ENCODE measurements at places on chromosomes 7 and 10.

- no peak for DNase-seq
Measured at GRCh38 chr7:143376396-143376795, 4.7 kb upstream of the ZYX start.

DNA sequence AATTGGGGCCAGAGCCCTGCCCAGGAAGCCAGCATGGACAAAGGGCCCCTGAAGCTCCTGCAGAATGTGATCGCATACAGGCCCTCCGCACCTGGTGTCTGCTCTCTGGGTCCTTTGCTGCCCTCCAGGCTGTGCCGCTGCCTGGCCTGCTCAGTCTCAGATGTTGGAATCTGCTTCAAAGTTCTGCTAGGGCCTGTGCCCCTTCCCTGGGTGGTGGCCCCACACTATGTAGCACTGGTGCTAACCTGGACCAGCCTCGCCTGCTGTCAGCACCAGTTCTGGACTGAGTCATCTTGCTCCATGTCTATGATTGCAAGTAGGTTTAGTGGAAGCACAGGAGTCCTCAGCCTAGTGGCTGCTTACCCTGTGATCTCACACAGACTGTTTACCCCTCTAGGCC is 6.3 kb downstream of the MAT1A start:
- DNase-seq: no peak

GRCh38 chr10:117622471-117623184 is 80.1 kb downstream of the EMX2 start:
- no peak for DNase-seq

GRCh38 chr7:64320547-64321513 is 7.1 kb downstream of the ZNF736 start:
- no peak for DNase-seq

DNA sequence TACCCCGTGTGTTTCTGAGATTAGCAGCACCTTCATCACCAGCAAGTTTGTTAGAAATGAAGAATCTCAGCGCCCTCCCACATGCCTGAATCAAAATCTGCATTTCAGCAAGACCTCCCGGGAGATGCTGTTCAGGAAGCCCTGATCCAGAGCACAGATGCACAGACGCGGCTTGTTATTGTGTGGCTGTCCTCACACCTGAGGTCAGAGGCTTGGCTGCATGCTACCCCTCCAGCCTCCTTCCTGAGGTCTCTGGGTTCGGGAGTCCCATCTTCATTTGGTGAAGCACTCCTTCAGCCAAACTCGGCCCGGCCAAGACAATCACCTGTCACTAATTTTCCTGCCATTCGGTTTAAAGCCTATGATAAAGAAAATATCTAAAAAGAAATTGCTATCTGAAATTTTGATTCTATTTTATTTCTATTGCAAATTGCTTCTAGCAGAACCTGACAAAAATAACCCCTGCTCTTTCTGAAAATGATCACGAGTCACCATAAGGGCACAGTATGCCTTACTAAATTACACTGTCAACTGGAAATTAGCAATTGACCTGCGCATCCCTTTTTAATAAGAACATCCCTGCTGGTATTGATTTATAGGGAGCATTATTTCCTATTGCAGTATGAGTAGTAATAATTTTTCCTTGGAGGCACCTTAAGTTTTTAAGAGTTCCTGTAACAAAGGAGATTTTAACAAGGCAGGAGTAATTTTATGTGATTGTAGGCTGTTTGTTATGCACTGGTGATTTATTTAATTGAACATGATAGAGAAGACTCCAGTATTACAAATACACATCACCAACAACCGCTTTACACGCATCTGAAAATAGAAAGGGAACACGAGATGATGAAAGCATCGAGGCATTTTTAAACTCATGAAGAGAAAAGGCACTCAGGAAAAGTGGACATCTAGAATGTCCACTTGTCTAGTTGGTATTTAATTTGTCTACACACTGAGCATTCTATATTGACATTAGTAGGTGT is 49.5 kb downstream of the VSTM2A start:
- no peak for DNase-seq

DNA sequence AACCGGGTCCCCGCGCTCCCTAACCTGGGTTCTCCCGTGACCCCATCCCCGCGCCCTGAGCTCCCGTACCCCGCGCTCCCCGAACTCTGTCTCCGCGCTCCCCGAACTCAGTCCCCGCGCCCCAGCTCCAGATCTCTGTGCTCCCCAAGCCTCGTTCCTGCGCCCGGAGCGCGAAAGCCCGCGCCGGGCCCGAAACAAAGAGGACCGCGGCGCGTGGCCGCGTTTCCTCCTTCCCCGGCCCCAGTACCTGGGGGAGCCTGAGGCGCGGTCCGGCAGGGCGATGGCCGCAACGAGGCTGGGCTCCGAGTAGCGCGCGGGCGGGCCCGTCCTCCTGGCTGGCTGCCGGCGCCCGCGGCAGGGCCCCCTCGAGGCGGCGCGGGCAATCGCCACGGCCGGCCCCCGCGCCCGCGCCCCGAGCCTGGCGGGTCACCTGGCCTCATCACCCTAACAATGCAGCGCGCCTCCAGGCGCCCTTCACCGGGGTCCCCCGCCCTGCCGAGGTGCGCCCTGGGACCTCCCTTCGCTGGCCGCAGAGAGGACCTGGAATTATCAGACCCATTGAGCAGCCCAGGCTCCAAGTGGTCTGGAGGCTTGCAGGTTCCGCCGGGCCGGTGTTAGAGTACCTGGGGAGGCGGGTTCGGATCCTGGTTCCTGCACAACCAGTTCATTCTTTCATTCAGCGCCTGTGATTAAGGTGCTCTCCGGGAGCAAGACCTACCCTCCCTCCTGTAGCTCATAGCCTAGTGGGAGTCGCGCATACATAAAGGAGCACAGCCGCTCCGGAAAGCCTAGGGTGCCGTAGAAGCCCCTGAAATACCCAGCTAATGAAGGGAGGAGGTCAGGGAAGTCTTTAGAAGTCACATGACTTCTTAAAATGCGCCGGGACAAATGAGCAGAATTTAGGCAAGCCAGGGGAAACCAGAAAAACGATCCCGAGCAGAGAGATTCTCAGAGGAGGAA is at the start of gene TNS3:
Gene TNS3 (minus strand): TSS at position 308 of the 960 bp plus-strand sequence. CDS start 142,475 bp downstream, outside the sequence.
- DNase-seq: no peak

GRCh38 chr10:74334221-74334620 is 183.2 kb downstream of the ADK start:
- no peak for DNase-seq

GRCh38 chr7:106566196-106566595 is 94.8 kb downstream of the CCDC71L start:
- DNase-seq: no peak

- DNase-seq: no peak
Measured at GRCh38 chr7:22443370-22444180, 56.4 kb downstream of the STEAP1B start.

- DNase-seq: peak; percentile 7
Measured at GRCh38 chr10:13684806-13685482, 98.2 kb downstream of the PRPF18 start.

DNA sequence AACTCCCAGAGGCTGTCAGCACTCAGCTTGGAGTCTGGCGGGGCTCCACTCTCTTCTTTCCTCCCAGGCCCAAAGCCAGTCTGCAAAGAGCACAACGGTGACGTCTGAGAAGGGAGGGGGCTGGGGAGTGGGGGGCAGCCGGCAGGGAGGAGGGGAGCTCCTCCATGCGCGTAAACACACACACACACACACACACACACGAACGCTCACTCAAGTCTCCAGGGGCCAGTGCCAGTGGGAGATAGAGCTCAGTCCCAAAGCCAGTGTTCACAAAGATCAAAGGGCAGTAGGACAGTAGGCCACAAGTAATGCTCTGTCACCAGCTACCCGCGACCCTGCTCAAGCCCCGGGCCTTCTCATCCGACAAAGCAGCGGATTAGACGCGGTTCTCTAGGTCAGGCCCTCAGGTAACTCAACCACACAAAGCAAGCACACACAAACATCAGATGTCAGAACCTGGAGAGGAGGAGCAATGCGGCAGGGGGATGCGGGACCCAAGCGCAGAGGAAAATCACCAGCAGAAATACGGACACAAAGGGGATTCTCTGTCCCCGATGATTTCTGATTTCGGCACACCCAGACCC is 19.9 kb downstream of the TCAF1 start:
- DNase-seq: peak; percentile 73

DNA sequence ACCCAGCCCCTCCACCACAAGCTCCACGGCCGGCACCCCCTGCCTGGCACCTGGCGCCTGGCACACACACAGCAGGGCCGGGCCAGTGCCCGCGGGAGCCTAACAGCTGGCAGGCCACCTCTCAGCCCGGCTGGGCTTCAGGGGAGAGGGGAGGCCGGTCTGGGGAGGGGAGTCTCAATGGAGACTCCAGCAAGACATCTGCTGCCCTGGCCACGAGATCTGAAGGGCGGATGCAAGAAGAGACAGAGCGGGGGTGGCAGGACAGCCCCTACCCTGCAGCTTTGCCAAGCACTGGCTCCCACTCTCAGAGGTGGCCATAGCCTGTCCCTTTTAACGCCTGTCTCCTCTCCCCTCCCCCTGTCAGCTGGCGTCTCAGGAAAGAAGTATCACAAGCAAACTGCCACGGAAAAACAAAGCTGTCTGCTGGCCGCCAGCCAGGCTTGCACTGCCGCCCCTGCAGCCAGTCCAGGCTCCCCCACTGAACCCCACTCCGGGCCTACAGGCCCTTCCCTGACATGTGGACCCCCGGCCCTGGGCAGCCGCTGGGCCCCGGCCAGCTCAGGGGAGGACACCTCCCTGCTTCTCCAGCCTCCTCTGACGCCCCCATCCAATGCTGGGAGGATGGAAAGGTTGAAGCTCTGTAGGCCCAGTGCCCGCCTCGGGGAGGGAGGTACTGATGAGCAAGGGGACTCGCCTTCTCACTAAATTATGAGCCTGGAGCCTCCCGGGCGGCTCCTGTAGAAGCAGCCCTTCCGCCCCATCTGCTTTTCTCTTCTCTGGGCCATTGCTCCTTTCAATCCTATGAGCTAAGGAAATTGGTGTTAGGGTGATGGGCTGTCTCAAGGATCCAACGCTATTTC is 178.4 kb downstream of the ARHGAP12 start:
- peak; percentile 67 for DNase-seq

GRCh38 chr7:62361-63116 is 129.8 kb upstream of the FAM20C start:
- DNase-seq: no peak

DNA sequence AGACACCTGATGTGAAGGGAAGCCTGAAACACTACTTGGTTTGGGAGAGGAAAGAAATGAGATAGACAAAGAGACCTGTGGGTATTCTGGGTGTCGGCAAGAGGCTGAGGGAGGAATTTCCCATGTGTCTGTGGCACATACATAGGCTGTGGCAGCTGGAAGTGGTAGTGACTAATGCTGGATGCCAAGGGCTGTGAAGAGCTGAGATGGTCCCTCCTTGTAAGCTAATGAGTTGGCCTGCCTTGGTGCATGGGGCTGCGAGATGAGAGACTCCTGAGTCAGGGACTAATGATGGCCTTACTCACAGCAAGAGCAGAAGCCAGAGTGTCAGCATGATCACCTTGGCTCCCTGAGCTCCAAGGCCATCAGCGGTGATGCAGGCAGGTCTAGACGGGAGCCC is 119.0 kb upstream of the EEPD1 start:
- no peak for DNase-seq

DNA sequence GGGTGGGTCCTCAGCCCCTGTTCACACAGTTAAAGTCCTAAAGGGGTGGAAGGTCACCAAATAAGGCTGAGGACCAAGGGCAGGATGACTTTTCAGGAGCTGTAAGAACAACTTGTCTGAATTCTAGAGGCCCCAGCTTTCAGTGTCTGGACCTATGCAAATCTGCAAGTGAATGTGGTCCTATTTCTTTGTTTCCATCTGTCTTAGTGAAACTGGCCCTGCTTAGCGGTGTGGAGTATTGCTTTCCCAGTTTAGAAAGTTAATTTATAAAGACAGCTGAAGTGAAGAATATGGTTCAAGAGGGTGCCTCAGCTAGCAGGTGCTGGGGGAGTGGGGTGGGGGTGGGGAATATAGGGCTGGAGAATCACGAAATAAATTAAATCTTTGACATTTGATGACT is 40.1 kb downstream of the HHEX start:
- DNase-seq: no peak

DNA sequence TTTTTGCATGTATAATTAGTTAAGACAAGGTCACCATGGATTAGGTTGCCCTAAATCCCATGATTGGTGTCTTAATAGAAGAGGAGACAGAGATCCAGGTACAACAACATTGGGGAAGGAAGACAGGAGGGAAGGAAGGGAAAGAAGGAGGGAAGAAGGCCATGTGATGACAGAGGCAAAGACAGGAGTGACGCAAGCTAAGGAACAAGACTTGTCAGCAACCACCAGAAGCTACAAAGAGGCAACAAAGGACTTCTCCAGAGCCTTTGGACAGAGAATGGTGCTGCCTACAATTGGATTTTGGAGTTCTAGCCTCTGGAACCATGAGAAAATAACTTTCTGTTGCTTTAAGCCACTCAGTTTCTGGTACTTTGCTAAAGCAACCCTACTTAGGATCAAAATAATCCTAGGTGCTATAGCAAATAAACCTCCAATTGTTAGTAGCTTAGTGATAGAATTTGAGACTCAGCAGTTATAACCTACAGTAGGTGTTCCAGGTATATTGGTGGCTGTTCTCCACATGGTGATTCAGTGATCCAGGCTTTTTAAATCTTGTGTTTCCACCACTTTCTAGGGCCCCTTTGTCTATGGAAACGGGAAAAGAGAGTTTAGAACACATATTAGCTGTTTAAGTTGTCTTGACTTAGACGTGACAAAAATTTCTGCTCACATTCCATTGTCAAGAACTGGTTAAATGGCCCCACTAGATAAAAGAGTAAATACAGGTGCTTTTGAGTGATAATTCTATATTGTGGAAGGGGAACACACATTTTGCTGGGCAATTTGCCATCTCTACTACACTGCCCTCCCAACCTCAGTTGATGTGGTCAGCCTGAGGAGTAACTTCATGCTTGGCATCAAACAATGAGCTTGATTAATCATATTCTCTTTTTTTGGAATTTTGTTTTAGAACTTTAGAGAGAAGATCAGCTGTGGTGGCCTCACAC is 70.5 kb upstream of the SP4 start:
- no peak for DNase-seq

DNA sequence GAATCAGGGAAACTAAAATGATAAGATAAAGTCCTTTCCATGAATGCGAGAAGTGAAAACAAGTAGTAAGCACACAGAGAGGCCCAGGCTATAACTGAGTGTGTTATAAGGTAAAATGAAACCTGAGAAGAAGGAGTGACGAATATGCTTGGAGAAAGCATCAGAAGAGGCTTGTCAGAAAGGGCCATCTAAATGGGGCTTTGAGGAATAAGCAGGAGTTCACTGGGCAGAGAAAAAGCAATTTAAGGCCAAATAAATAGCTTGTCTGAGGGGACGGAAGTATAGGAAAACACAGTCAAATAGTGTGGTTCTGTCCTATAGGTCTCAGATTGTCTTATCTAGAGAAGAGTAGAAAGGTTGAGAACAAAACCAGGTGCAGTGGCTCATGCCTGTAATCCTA is 59.6 kb upstream of the GSDME start:
- no peak for DNase-seq

Measured in DMS79 treated with DMSO at 0.1 percent for 48 hours (cell line).